ENCODE measurements at places on chromosomes 11 and 22.

GRCh38 chr11:132036746-132037466, 666.5 kb downstream of the NTM start:
- no peak overlapping the region for H3K4me3 ChIP-seq
- no peaks in the 10 kb centered on the region for H3K36me3 ChIP-seq
- H3K4me1 ChIP-seq = peaks cover 44% of the 10 kb centered on the region
- peak overlapping the region; percentile 45 for H3K27ac ChIP-seq
- no peaks in the 10 kb centered on the region for H3K27me3 ChIP-seq

DNA sequence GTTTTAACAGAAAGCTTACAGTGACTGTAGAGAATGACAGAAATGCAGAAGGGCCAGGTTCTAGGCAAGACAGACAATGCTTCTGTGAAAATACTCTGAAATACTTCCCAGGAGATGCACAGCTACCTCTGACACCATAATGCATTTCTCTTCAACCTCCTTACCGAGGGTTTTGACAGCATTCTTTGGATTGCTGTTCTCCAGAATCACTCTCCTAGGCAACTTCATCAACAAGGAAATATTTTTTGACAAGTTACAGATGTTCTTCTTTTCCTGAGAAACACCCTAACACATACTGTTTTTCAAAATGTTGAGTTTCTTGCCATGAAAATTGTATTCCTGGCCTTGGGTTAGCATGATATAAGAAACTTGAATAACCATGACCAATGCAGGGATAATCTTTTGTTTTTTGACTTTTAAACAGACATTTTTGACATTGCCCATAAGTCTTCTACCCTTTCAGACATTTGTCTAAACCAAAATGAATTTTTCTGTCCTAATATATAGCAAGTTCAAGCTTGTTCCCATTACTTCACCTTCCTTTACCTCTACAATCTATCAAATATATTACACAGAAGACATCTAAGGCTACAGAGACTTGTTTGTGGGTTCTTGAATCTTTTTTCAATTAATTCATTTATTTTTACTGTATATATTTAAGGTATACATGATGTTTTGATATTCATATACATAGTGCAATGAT, 108.1 kb downstream of the CCDC34 start:
- H3K36me3 ChIP-seq = no peaks in the 10 kb centered on the region
- H3K4me3 ChIP-seq = no peak overlapping the region
- no peaks in the 10 kb centered on the region for H3K27me3 ChIP-seq
- peaks cover 11% of the 10 kb centered on the region for H3K4me1 ChIP-seq

GRCh38 chr11:67558084-67558772, 25.4 kb upstream of the GSTP1 start:
- peak; percentile 9 for DNase-seq
- no peaks in the 10 kb centered on the region for H3K27me3 ChIP-seq
- H3K4me3 ChIP-seq = no peak overlapping the region
- no peak overlapping the region for H3K27ac ChIP-seq

GRCh38 chr22:26585104-26585790, 4.7 kb downstream of the TPST2 start:
- H3K36me3 ChIP-seq = no peaks in the 10 kb centered on the region
- no peaks in the 10 kb centered on the region for H3K27me3 ChIP-seq
- H3K4me1 ChIP-seq = peaks cover 22% of the 10 kb centered on the region
- DNase-seq = peak; percentile 72
- H3K4me3 ChIP-seq = no peak overlapping the region

DNA sequence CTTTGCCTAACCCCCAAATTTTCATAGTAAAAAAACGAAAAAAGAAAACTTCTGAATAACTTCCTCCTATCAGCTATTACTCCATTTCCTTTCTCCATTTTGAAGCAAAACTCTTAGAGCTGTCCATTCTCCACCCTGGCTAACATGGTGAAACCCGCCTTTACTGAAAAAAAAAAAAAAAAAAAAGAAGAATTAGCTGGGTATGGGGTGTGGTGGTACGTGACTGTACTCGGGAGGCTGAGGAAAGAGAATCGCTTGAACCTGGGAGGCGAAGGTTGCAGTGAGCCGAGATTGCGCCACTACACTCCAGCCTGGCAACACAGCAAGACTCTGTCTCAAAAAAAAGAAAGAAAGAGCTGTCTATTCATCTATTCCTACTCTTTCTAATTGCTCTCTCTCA, 11.3 kb upstream of the NXF1 start:
- no peaks in the 10 kb centered on the region for H3K4me1 ChIP-seq
- no peaks in the 10 kb centered on the region for H3K27me3 ChIP-seq
- no peak for DNase-seq
- no peak overlapping the region for H3K4me3 ChIP-seq

GRCh38 chr22:33835265-33835664, 85.0 kb downstream of the LARGE1 start:
- H3K27me3 ChIP-seq = no peaks in the 10 kb centered on the region
- H3K4me1 ChIP-seq = no peaks in the 10 kb centered on the region
- DNase-seq = no peak

DNA sequence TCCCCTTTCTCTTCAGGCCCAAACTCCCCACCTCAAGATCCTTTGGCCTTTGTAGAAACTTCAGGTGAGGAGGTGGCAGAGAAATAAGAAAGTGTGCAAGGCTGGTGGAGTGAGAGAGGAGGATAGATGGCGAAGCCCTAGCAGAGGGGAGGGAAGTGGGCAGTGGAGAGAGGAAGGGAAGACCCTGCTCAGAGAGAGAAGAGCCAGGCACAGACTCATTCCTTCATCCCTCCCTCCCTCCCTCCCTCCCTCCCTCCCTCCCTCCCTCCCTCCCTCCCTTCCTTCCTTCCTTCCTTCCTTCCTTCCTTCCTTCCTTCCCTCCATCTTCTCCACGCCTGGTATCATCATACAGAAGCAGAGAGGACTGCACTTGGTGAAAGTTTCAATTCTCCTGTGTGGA, 21.0 kb downstream of the RTN4RL2 start:
- peaks cover 55% of the 10 kb centered on the region for H3K27me3 ChIP-seq
- DNase-seq = no peak
- no peak overlapping the region for H3K27ac ChIP-seq

GRCh38 chr11:120302001-120302805, 22.9 kb upstream of the TLCD5 start:
- H3K36me3 ChIP-seq = no peaks in the 10 kb centered on the region
- peaks cover 14% of the 10 kb centered on the region for H3K27me3 ChIP-seq
- peaks cover 23% of the 10 kb centered on the region for H3K4me1 ChIP-seq
- H3K27ac ChIP-seq = no peak overlapping the region
- no peak for DNase-seq

GRCh38 chr11:79100093-79100910, 340.5 kb downstream of the TENM4 start:
- H3K36me3 ChIP-seq = no peaks in the 10 kb centered on the region
- no peaks in the 10 kb centered on the region for H3K27me3 ChIP-seq
- DNase-seq = no peak
- H3K27ac ChIP-seq = no peak overlapping the region

- no peak overlapping the region for H3K4me3 ChIP-seq
- no peak for DNase-seq
- H3K36me3 ChIP-seq = no peaks in the 10 kb centered on the region
- no peak overlapping the region for H3K27ac ChIP-seq
- no peaks in the 10 kb centered on the region for H3K27me3 ChIP-seq
- H3K4me1 ChIP-seq = no peaks in the 10 kb centered on the region
Observed at GRCh38 chr22:28867191-28867590, 16.2 kb upstream of the ZNRF3 start.

DNA sequence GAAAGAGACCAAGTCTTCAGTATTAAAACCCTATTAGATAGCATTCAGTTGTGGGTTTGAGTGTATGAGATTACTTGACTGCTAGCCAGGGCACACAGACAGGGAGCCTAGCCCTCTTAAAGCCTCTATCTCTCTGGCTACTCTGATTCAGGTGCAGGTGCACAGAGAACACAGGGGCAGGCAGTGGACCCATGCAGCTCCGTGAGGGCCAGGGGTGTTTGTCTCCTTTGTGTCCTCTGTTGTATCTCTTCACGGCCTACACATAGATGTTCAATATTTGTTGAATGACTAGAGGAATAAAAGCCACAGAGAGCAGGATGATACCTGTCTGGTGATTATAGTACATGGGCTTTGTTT, 21.5 kb upstream of the AIFM3 start:
- H3K36me3 ChIP-seq = peaks cover 6% of the 10 kb centered on the region
- H3K27me3 ChIP-seq = no peaks in the 10 kb centered on the region
- peak overlapping the region; percentile 2 for H3K27ac ChIP-seq
- peaks cover 15% of the 10 kb centered on the region for H3K4me1 ChIP-seq
- H3K4me3 ChIP-seq = no peak overlapping the region

DNA sequence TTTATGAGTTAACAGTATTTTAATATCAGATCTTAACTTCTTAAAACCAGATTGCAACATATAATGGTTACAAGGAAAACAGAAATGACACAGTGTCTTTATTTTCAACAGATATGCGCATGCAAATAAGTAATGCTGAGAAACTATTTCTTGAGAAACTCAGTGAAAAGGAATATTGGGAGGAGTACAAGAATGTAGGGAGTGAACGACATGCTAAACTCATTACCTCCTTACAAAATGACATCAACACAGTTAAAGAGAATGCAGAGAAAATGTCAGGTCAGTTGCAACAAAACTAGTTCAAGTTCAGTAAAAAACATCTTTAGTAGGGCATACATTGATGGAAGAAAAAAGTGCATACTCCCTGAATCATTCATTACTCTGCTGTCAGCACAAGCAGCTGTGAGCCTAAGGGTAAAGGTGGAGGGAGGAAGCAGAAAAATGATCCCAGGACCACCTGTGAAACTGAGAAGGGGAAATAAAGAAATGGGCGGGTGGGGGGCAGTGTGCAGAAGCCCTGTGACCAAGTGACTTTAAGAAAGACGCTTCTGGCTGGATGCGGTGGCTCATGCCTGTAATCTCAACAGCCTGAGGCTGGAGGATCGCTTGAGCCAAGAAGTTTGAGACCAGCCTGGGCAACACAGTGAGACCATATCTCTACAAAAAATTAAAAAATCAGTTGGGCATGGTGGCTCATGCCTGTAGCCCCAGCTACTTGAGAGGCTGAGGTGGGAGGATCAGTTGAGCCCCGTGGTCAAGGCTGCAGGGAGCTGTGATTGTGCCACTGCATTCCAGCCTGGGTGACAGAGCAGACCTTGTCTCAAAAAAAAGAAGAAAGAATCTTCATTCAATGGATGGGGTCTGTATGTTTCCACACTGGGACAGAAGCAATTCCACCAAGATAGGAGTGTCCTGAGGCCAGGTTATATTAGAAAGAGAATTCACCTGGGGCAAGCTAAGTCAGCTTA, 31.2 kb downstream of the CCDC83 start:
- peak; percentile 75 for DNase-seq
- H3K27me3 ChIP-seq = no peaks in the 10 kb centered on the region
- H3K36me3 ChIP-seq = no peaks in the 10 kb centered on the region
- H3K27ac ChIP-seq = no peak overlapping the region
- peaks cover 11% of the 10 kb centered on the region for H3K4me1 ChIP-seq

DNA sequence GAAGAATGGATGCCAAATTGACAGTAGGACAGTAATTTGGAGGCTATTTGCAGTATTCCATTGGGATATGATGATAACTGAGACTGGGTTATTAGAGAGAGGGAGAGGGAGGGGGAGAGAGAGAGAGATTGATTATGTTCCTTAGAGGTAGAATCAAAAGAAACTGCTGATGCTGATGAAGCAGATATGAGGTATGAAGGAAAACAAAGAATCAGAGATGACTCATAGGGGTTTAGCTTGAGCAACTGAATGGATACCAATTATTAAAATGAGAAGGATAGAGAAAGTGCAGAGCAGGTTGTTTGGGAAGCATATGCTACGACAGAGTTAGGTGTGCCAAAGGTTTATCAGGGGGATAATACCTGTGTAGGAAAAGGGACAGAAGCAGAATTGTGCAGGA, 12.8 kb upstream of the NUCB2 start:
- no peaks in the 10 kb centered on the region for H3K36me3 ChIP-seq
- peaks cover 6% of the 10 kb centered on the region for H3K4me1 ChIP-seq
- H3K27ac ChIP-seq = no peak overlapping the region
- DNase-seq = peak; percentile 65
- no peaks in the 10 kb centered on the region for H3K27me3 ChIP-seq

- no peaks in the 10 kb centered on the region for H3K4me1 ChIP-seq
- H3K36me3 ChIP-seq = no peaks in the 10 kb centered on the region
- H3K4me3 ChIP-seq = no peak overlapping the region
Observed at GRCh38 chr11:27060816-27061460, 20.3 kb downstream of the BBOX1 start.

DNA sequence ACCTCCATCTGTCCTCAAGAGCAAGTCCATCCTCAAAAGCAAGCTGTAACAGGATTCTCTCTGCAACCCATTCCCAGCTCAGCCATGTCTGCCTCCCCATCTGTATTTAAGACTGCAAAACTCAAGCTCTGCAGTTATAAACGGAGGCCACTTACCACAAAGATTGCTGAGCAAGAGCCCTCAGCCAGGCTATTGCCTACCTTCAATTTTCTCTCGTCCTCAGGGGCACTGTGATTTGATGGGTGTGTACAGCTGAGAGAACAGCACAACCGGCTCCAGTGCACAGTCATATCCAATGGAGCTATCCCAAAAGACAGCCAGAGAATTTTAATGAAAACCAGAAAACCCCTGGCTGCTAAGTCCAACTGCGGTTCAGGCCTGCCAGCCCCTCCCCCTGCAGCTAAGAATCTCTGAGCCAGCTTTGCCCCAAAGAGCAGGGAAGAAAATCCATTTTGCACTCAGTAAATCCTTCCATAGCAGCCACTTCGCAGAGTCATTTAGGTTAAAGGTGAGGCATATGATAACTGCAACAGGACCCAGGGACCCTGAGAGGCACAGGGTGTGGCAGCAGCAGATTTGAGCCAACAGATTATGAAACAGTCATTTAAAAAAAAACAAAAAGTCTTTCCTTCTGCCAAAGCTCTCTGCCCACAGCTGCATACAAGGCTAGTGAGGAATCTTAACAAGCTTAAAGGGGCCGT, 37.6 kb downstream of the RAB30 start:
- H3K36me3 ChIP-seq = no peaks in the 10 kb centered on the region
- no peaks in the 10 kb centered on the region for H3K27me3 ChIP-seq
- DNase-seq = peak; percentile 81
- peak overlapping the region; percentile 48 for H3K4me3 ChIP-seq
- peak overlapping the region; percentile 28 for H3K27ac ChIP-seq

GRCh38 chr22:48393041-48393370, 1434.7 kb downstream of the BRD1 start:
- H3K27me3 ChIP-seq = no peaks in the 10 kb centered on the region
- no peak for DNase-seq
- H3K4me3 ChIP-seq = no peak overlapping the region
- no peaks in the 10 kb centered on the region for H3K36me3 ChIP-seq
- no peaks in the 10 kb centered on the region for H3K4me1 ChIP-seq

DNA sequence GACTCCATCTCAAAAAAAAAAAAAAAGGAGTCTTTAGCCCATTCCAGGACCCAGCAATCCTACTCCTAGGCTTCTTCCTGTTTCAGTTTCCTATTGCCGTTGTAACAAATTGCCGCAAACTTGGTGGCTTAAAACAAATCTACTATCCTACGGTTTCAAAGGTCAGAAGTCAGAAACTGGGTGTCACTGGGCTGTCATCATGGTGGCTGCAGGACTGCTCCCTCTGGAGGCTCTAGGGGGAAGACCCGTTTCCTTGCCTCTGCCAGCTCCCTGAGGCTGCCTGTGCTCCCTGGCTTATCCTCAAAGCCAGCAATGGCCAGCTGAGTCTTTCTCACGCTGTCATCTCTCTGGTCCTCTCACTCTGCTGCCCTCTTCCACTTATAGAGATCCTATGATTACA, 8.7 kb upstream of the DAGLA start:
- no peaks in the 10 kb centered on the region for H3K4me1 ChIP-seq
- no peak overlapping the region for H3K27ac ChIP-seq
- H3K27me3 ChIP-seq = peaks cover 39% of the 10 kb centered on the region
- no peaks in the 10 kb centered on the region for H3K36me3 ChIP-seq
- no peak overlapping the region for H3K4me3 ChIP-seq

GRCh38 chr22:28714043-28714628, 27.5 kb downstream of the CHEK2 start:
- no peaks in the 10 kb centered on the region for H3K36me3 ChIP-seq
- no peaks in the 10 kb centered on the region for H3K27me3 ChIP-seq
- peak; percentile 14 for DNase-seq
- H3K4me3 ChIP-seq = no peak overlapping the region
- peaks cover 15% of the 10 kb centered on the region for H3K4me1 ChIP-seq
